RCC 7860 (cell line): ENCODE measurements at places on chromosomes 2 and 18.

- no peak for DNase-seq
Measured at GRCh38 chr2:27776097-27776496, 4.6 kb downstream of the MRPL33 start.

GRCh38 chr2:234494361-234495250 lies 2.3 kb downstream of the ARL4C start:
- DNase-seq, result peak; percentile 51

DNA sequence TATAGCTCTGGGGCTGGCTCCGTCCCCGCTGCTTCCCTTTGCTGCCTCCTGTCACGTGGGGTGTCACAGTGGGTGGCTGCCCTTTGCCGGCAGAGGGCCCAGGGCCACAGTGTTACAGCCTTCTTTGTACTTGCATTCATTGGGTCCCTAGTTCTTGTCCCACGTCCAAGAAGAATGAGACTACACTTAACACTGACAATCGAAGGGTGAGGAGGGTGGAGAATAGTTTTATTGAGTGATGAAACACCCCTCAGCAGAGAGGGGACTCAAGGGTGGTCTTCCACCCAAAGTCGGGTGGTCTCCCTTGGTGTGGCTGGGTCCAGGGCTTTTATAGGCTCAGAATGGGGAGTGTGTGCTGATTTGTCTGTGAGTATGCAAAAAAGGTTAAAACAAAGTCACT lies 1.9 kb downstream of the ATG4B start:
- no peak for DNase-seq

GRCh38 chr18:63271148-63271547 lies 48.4 kb downstream of the BCL2 start:
- DNase-seq, result no peak

GRCh38 chr2:145906354-145906753 lies 1386.4 kb upstream of the ZEB2 start:
- peak; percentile 91 for DNase-seq

DNA sequence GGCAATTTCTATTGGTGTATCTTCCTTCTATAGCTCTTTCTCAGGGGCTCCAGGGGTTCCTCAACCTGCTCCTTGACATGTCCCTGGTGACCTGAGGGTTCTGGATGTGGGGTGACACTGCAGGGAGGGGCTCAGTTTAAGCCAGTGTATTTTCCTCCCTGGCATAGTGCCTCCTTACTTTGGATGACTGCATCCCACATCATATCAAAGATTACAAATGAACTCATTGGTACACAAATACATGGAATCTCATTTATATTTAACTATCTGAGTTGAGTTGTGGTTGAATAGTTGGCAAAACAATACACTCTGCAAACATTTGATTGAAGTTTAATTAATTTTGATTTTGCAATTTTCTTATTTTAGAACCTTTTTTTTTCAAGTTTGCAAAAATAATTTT lies 268.2 kb upstream of the SKOR2 start:
- DNase-seq, result no peak

DNA sequence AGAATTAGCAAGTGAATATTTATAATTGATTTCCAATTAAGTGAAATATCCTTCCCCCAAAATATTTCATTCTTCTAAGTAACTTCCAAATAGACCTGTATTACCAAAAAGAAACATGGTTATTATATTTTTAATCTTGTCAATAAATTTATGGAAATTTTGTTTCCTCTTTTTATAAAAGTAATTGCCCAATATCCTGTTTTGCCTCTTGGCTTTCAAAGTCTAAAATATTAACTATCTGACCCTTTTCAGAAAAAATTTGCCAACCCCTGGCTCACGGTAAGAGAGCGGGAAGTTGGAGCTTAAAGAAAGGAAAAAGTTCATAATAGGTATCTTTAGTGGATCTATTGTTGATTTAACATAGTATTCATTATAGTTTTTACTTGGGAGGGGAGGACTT lies 20.4 kb upstream of the SANBR start:
- no peak for DNase-seq

GRCh38 chr2:120907822-120908221 lies 172.2 kb downstream of the GLI2 start:
- no peak for DNase-seq

DNA sequence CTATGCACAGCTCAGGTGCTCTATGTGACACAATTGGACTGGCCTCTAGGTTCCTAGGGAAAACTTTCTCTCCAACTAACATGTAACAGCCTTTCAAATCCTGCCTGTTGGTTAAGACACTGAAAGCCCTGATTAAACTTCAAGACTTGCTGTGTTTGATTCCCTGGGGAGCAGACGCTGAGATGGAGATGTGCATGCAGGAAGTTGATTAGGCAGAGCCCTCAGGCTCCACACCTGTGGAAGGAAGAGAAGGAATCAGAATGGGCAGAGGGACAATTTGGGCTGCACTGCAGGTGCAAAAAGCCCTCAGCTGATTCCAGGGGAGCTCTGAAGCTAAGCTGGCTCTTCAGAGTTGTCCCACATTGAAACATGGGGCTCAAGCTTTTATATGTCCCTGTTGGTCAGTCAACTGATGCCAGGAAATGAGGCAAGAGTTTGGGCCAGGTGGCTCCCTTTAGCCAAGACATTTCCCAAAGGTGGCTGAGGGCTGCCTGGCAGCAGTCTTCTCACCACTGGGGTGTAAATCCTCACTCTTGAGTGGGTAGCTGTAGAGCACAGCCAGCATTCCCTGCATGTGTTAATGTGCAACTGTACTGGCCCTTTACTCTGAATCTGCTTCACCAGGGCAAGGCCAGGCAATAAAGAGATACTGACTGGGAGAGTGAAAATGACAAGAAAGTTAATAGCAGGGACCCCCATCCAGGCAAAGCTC lies 199.5 kb upstream of the DDX18 start:
- DNase-seq, result no peak

GRCh38 chr18:56799756-56800155 lies 148.6 kb downstream of the WDR7 start:
- no peak for DNase-seq

- no peak for DNase-seq
Measured at GRCh38 chr2:48377646-48378045, 152.3 kb upstream of the STON1 start.

DNA sequence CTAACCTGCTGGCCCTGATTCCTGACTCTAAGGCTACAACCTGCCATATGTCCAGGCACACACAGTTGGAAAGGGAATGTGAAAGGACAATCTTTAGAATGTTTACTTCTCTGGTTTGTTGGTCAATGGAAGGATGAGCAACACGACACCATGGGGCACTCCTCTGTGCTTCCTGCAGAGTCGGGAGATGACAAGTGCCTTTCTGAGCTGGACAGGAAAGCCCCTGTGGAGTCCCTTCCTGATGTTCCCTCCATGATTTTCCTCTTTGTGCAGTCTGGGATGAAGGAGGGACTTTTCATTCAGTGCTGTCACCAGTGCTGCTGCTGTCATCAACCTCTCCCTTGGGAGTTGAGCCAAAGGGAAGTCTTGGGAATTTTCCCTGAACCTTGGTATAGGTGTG lies 22.6 kb upstream of the SERPINB7 start:
- no peak for DNase-seq

GRCh38 chr18:31516437-31516836 lies 18.5 kb downstream of the DSG2 start:
- no peak for DNase-seq

GRCh38 chr18:53861185-53861584 lies 363.3 kb downstream of the MBD2 start:
- no peak for DNase-seq

GRCh38 chr2:215784371-215784783 lies 229.0 kb downstream of the MREG start:
- no peak for DNase-seq

- DNase-seq, result no peak
Measured at GRCh38 chr2:74201596-74201995, 3.2 kb downstream of the MTHFD2 start.

DNA sequence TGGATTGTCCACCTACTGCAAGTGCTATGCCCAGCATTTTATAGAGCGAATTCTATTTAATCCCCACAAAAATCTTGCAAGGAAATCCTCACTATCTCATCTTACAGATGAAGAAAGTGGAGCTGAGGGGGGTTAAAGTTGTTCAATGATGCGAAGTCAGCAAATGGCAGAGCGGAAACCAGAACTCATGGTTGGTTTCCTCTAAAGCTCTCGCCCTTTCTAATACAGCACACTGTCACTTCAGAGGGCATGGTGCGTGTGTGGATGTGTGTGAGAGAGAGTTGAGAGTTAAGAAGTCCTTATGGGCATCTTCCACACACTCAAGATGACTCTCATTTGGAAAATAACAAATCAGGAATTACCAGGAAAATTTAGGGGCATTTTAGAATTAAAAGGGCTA lies 78.4 kb downstream of the TGFA start:
- DNase-seq, result no peak

DNA sequence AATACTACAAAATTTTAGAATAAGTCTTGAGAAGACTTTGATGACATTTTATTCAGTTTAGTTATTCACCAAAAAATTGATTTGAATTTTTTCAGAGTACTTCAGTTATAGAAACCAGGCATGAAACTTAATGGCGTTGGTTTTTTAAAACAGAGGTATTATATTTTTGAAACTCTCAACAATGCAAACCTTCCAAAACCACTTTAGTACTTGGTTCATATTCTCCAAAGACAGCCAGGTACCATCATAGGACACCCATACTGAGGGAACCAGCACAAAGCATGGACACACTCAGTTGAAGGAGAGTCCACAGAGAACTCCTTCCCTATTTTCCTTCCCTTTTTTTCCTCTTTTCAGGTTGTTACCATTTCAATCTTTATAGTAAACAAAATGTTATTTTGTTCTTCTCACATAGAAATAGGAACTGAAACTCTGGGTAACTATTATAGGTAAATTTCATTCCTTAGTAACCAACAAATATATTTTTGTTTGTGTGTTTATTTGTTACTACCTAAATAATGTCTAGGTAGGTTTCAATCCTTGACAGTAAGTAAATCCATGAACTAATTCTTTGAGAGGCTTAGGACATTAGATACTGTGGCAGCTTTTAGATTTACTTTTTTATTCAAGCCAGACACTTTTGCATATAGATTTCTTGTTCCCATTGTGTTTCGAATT lies 95.8 kb downstream of the TMEFF2 start:
- no peak for DNase-seq

- no peak for DNase-seq
Measured at GRCh38 chr2:15819562-15820256, 120.6 kb upstream of the MYCN start.

DNA sequence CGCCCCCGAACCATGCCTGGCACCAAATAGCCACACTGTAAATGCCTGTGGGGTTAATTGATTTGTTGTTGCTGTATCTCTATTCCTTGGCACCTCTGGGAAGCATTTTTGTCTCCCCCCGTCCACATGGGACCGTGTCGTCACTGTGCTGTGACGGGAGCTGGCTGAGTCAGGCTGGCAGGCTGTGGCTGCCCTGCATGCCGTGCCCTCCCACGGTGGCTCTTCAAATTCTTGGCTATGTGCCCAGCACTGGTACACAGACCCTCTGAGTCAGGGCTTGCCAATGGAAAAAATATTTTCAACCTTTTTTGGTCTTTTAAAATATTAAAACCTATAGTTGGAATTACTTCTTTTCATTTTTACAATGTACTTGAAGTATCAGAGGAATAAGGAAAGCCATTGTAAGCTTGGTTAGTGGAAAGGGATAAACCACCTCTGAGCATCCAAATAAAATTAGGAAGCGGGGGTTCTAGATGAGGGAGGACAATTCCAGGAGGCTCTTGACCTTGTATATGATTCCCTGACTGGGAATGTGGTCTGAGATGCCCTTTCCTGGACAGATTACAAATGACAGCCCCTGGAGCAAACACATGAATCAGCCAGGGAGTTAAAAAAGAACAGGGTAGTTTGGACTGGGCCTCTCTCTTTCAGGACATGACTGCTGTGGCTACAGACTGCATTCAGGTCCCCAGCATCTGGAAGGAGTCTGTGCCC lies 59.4 kb downstream of the DGKD start:
- peak; percentile 98 for DNase-seq

GRCh38 chr2:10647886-10648605 lies 41.7 kb downstream of the NOL10 start:
- no peak for DNase-seq

- no peak for DNase-seq
Measured at GRCh38 chr2:7015007-7015950, 98.1 kb downstream of the RNF144A start.

- DNase-seq, result peak; percentile 37
Measured at GRCh38 chr18:55269622-55270021, 310.4 kb upstream of the CCDC68 start.

GRCh38 chr2:45919160-45919650 lies 267.7 kb downstream of the PRKCE start:
- no peak for DNase-seq

GRCh38 chr2:219369447-219369861 lies 18.3 kb downstream of the DNPEP start:
- DNase-seq, result no peak

- no peak for DNase-seq
Measured at GRCh38 chr18:46469186-46469915, 187.7 kb downstream of the LOXHD1 start.

DNA sequence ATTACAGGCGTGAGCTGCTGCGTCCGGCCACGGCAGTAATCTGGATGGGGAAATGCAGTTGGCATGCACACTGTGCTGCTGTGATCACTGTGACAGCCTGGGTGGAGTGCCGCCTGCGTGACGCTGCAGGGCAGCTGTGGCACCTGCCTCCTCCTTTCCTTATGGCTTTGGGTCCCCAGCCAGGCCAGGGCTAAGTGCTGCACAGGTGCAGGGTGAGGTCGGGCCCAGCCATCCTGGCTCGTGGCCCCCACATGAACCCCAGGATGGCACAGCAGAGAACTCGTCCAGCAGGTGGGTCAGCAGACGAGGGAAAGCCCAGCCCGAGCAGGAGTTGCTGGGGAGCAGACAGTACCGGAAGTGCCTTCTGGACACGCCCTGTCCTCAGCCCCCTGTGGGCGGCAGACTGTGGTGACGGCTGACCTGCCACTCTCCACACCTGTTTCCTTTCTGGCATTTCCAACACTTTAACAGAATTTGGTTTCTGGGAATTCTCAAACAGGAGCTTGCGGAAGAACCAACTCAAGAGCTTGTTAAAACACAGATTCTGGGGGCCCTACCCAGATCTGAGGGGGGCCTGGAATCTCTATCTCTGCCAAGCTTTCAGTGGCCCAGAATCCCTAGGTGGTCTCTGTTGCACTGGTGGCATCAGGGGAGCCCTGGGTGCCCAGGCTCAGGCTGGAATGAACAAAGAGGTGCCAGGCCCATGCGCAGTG lies 16.9 kb downstream of the HS1BP3 start:
- DNase-seq, result no peak

- DNase-seq, result no peak
Measured at GRCh38 chr2:240893363-240893844, 2.6 kb downstream of the MAB21L4 start.

DNA sequence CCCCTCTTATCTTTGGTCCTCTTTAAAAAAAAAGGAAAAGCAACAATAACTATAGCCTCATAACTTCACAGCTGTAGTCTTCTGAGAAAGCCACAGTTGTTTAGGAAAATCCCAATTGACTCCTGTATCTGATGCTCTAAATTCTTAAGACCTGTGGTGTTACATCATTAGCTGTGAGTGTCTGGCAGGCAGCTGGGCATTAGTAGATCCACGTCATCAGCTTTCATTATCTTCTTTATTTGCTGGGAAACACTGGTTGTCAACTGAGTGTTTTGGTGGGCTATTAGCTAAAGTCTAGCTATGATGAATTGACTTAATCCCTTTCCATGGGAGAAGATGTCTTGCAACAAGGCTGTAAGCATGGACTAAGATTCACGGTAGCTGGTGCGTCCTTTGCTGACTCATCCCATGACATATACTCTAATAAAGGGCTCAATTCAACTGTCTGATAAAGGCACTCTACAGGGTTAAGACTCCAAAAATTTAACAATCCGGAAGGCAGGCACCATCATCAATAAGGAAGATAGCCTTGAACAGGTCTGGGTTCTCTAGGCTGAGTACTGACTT lies 517.2 kb downstream of the PLCL1 start:
- no peak for DNase-seq
